Activated CD8-positive, alpha-beta T cell treated with anti-CD3 and anti-CD28 coated beads, Interleukin-2, amount 10 ng/mL, durations not matched to agents 7 days and 5 days (primary cell): ENCODE measurements at places on chromosomes 3 and 15. TPM values are rescaled to one million over a fixed set of nuclear protein-coding genes. Genes with fewer than 3 reads are reported as not detected.
A peak's percentile ranks its signal among the peaks of the same experiment; 100 is the strongest.

Gene MME
- not detected for total RNA-seq

- no peaks in the 10 kb centered on the region for H3K4me1 ChIP-seq
- H3K4me3 ChIP-seq, result no peak overlapping the region
- H3K27me3 ChIP-seq, result peaks cover 5% of the 10 kb centered on the region
- no peaks in the 10 kb centered on the region for H3K36me3 ChIP-seq
- no peak for DNase-seq
Measured at GRCh38 chr15:82936966-82937711, 15.4 kb downstream of the HOMER2 start.

Gene CELF6
- 0.70 TPM for total RNA-seq

- DNase-seq, result no peak
- H3K4me3 ChIP-seq, result no peak overlapping the region
- peaks cover 4% of the 10 kb centered on the region for H3K4me1 ChIP-seq
- H3K27me3 ChIP-seq, result peaks cover 6% of the 10 kb centered on the region
Measured at GRCh38 chr15:93146196-93146595, 57.2 kb upstream of the RGMA start.

DNA sequence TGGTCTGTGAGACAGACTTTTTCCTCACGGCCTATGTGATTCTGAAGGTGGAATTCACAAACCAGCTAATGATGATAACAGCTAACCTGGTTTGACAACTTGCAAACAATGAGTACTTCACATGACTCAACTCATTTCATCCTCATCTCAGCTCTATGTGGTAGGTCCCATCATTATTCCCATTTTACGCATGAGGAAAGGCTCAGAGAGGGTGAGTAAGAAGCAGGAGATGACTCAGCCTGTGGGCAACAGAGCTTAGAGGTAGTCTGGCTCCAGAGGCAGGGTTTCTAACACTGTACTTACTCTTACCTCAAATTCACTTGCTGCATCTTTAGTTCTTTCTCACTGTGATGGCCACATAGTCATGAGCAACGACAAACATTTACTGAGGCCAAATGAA lies 25.8 kb upstream of the PSMD6 start:
- peaks cover 4% of the 10 kb centered on the region for H3K4me1 ChIP-seq
- no peak overlapping the region for H3K4me3 ChIP-seq
- no peaks in the 10 kb centered on the region for H3K36me3 ChIP-seq
- DNase-seq, result no peak

- H3K4me3 ChIP-seq, result no peak overlapping the region
- DNase-seq, result no peak
- H3K27ac ChIP-seq, result no peak overlapping the region
- H3K4me1 ChIP-seq, result no peaks in the 10 kb centered on the region
- no peaks in the 10 kb centered on the region for H3K27me3 ChIP-seq
Measured at GRCh38 chr3:162348912-162349311, 852.3 kb downstream of the OTOL1 start.

Gene VPS8
- total RNA-seq, result 47.6 TPM

Gene GPR160
- 7.4 TPM for total RNA-seq

- H3K27ac ChIP-seq, result no peak overlapping the region
- no peak for DNase-seq
- peaks cover 2% of the 10 kb centered on the region for H3K27me3 ChIP-seq
- no peaks in the 10 kb centered on the region for H3K36me3 ChIP-seq
- H3K4me1 ChIP-seq, result no peaks in the 10 kb centered on the region
Measured at GRCh38 chr3:123656691-123657090, 71.8 kb upstream of the HACD2 start.

DNA sequence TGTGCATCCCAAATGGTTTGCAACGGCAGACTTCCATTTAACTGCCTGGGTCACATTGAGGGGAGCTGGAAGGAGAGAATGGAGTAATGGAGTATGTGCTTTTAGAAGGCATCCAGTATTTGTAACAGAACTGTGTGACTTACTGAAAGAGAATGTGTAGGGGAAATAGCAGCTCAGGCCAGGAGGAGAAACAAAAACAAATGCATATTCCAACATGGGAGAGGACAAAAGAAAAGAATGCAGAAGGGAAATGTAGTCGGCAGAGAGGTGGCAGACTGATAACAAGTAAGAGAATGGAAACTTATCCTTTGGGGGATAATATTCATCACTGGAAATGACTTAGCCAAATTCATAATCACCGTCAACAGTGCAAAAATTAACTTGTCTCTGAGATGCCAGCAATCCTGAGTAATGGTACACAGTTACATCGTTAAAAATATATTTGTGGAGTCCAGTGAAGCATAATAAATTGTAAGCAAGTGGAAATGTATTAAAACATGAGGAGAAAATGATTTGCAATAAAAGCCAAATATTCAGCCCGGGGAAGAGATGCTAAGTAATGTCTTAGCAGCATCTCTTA lies 294.9 kb upstream of the SGO1 start:
- no peaks in the 10 kb centered on the region for H3K4me1 ChIP-seq
- DNase-seq, result no peak
- H3K36me3 ChIP-seq, result no peaks in the 10 kb centered on the region
- no peak overlapping the region for H3K27ac ChIP-seq

Gene BLOC1S6
- total RNA-seq, result 32.9 TPM

DNA sequence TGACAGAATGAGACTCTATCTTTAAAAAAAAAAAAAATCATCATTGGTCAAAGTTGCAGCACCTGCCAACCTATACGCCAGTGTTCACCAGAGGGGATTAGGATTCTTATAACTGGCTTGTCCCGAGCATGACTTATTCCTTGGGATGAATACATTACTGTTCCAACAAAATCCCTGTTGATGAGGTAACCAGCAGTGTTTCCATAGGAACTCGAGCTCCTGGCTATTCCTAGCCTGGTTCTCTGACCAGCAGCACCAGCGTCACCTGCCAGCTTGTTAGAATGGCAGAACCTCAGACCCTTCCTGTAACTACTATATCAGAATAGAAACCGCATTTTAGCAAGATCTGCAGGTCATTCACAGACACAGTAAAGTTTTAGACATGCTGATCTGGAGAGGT lies 364.4 kb downstream of the PTPRG start:
- H3K27ac ChIP-seq, result no peak overlapping the region
- no peaks in the 10 kb centered on the region for H3K27me3 ChIP-seq
- H3K36me3 ChIP-seq, result no peaks in the 10 kb centered on the region
- H3K4me1 ChIP-seq, result no peaks in the 10 kb centered on the region
- no peak for DNase-seq
- no peak overlapping the region for H3K4me3 ChIP-seq

Gene TMEM115
- 18.0 TPM for total RNA-seq

GRCh38 chr3:138097192-138098172 lies 17.9 kb downstream of the DZIP1L start:
- peaks cover 11% of the 10 kb centered on the region for H3K27me3 ChIP-seq
- H3K4me3 ChIP-seq, result no peak overlapping the region
- H3K4me1 ChIP-seq, result no peaks in the 10 kb centered on the region
- DNase-seq, result no peak
- no peak overlapping the region for H3K27ac ChIP-seq

- peaks cover 22% of the 10 kb centered on the region for H3K4me1 ChIP-seq
- DNase-seq, result peak; percentile 80
- H3K4me3 ChIP-seq, result peak overlapping the region; percentile 76
- no peaks in the 10 kb centered on the region for H3K36me3 ChIP-seq
- H3K27me3 ChIP-seq, result peaks cover 3% of the 10 kb centered on the region
Measured at GRCh38 chr3:186772701-186773417, 10.5 kb upstream of the EIF4A2 start.

DNA sequence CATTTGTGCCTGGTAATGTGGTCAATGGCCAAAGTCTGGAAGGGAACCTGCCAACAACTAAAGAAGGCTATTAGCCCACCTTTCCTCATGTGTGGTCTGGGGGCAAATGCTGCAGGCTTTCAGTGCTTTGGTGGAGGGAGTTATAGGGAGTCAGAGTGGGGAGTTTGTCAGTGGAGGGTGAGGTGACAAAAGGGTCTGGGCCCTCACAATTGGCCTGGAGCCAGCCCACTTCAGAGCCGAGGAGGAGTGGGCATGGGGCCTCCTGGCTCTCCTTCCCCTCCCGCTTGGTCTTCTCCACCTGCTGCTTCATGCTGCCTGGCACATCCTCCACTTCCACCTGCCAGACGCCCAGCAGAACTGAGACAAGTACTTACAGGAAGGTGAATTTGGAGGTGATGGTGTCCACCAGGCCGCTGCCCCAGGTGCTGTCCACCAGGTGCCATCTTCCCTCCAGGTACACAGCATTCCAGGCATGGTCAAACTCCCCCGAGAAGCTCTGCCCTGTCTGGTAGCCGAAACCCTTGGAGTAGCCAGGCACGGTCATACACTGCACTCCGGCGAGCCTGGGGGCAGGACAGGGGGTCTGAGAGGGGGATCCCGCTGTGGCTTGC lies 40.9 kb downstream of the KY start:
- H3K27me3 ChIP-seq, result peaks cover 4% of the 10 kb centered on the region
- H3K36me3 ChIP-seq, result no peaks in the 10 kb centered on the region
- no peak overlapping the region for H3K27ac ChIP-seq
- no peak overlapping the region for H3K4me3 ChIP-seq

- no peak overlapping the region for H3K27ac ChIP-seq
- no peaks in the 10 kb centered on the region for H3K27me3 ChIP-seq
- no peaks in the 10 kb centered on the region for H3K4me1 ChIP-seq
Measured at GRCh38 chr15:26729581-26729980, 43.3 kb downstream of the GABRB3 start.

DNA sequence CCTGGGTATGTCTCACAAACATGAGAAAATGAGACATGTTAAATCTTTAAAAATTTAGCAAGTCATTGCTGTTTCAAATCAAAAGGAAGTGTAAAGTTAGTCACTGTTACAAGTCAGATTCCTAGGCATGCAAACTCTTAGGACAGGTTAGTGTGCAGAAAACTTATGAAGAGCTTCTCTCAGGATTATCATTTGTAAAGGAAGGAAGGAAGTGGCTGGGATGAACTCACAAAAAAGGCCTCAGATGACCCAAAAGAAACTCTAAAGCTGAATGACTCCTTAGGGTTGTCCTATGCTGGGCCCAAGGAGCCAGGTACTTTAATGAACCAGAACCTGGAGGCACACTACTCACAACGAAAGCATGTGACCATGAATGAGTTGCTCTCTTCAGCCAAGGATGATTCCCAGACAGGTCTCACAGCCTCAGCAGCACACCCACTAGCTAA lies 25.0 kb downstream of the MSL2 start:
- peaks cover 20% of the 10 kb centered on the region for H3K36me3 ChIP-seq
- H3K27ac ChIP-seq, result peak overlapping the region; percentile 61
- H3K4me3 ChIP-seq, result no peak overlapping the region

GRCh38 chr3:100104817-100105413 lies 9.4 kb downstream of the FILIP1L start:
- DNase-seq, result no peak
- H3K36me3 ChIP-seq, result peaks cover 65% of the 10 kb centered on the region
- H3K4me3 ChIP-seq, result no peak overlapping the region
- H3K27ac ChIP-seq, result peak overlapping the region; percentile 85
- H3K4me1 ChIP-seq, result peaks cover 70% of the 10 kb centered on the region
- H3K27me3 ChIP-seq, result no peaks in the 10 kb centered on the region

Gene GJD2
- not detected for total RNA-seq

- H3K4me1 ChIP-seq, result no peaks in the 10 kb centered on the region
- H3K4me3 ChIP-seq, result no peak overlapping the region
- H3K27me3 ChIP-seq, result no peaks in the 10 kb centered on the region
- no peaks in the 10 kb centered on the region for H3K36me3 ChIP-seq
- H3K27ac ChIP-seq, result no peak overlapping the region
Measured at GRCh38 chr15:95017666-95018328, 786.4 kb downstream of the MCTP2 start.

GRCh38 chr3:33787328-33788009 lies 11.0 kb upstream of the PDCD6IP start:
- H3K27ac ChIP-seq, result no peak overlapping the region
- peaks cover 24% of the 10 kb centered on the region for H3K27me3 ChIP-seq
- peak; percentile 72 for DNase-seq
- H3K36me3 ChIP-seq, result no peaks in the 10 kb centered on the region
- peak overlapping the region; percentile 6 for H3K4me3 ChIP-seq

- H3K27me3 ChIP-seq, result no peaks in the 10 kb centered on the region
- peak; percentile 26 for DNase-seq
- H3K4me1 ChIP-seq, result peaks cover 25% of the 10 kb centered on the region
- peak overlapping the region; percentile 95 for H3K4me3 ChIP-seq
- H3K36me3 ChIP-seq, result peaks cover 34% of the 10 kb centered on the region
Measured at GRCh38 chr3:44509393-44509921, 32.0 kb upstream of the ZNF445 start.

Gene KNG1
- total RNA-seq, result not detected

Gene ISLR
- total RNA-seq, result not detected

- H3K27ac ChIP-seq, result no peak overlapping the region
- H3K36me3 ChIP-seq, result no peaks in the 10 kb centered on the region
- H3K4me3 ChIP-seq, result no peak overlapping the region
- peaks cover 4% of the 10 kb centered on the region for H3K27me3 ChIP-seq
Measured at GRCh38 chr3:44886561-44886960, 12.2 kb downstream of the TGM4 start.

GRCh38 chr3:140092848-140093536 lies 158.0 kb downstream of the CLSTN2 start:
- DNase-seq, result no peak
- H3K27ac ChIP-seq, result no peak overlapping the region
- no peaks in the 10 kb centered on the region for H3K4me1 ChIP-seq
- H3K4me3 ChIP-seq, result no peak overlapping the region
- H3K27me3 ChIP-seq, result peaks cover 2% of the 10 kb centered on the region

GRCh38 chr3:31984321-31984720 lies 2.8 kb downstream of the ZNF860 start:
- H3K27me3 ChIP-seq, result peaks cover 33% of the 10 kb centered on the region
- no peak for DNase-seq
- peaks cover 14% of the 10 kb centered on the region for H3K4me1 ChIP-seq
- no peaks in the 10 kb centered on the region for H3K36me3 ChIP-seq
- H3K4me3 ChIP-seq, result no peak overlapping the region
- no peak overlapping the region for H3K27ac ChIP-seq

- H3K4me1 ChIP-seq, result no peaks in the 10 kb centered on the region
- no peak overlapping the region for H3K4me3 ChIP-seq
- H3K27ac ChIP-seq, result no peak overlapping the region
Measured at GRCh38 chr3:1805331-1805730, 293.3 kb upstream of the CNTN4 start.

Gene ZKSCAN7
- total RNA-seq, result 2.4 TPM

DNA sequence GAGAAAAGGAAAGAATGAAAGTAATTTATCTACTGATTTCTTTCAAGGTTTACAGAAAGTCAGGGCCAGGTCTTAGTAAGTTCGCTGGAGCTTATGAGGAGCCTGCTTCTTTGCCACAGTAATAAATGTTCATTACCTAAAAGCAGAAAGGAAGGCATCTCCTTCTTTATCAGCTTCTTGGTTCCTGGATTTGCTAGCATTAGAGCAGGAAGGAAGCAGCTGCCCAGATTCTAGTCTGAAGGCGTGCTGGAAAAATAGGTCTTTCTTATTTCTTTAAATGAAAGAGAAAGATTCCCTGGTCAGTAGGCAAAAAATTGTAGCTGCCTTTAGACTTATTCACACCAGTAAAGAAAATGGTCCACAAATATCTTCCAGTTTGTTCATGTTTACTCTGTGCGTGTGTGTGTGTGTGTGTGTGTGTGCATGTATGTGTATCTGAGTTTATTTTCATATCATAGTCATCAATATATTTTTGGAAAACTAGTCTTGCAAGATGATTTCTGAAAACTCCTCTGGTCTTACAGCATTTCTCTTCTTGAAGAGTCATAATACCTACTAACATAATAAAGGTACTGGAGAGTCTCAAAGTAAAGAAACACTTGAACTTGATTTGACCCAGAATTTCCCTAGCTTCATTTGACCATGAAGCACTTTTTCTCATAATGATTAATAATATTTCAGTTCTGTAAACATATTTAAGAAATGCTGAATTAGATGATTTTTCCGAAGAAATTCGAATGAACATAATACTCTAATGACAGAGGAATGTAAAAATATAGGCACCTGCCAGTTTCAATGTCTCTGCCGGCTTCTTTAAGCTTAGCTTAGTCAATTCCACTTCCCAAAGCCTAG lies 255.3 kb upstream of the ZPLD1 start:
- H3K4me3 ChIP-seq, result no peak overlapping the region
- H3K27ac ChIP-seq, result peak overlapping the region; percentile 44
- H3K27me3 ChIP-seq, result no peaks in the 10 kb centered on the region

Gene OCA2
- not detected for total RNA-seq
